ENCODE measurements at places on chromosomes 6 and 20.

GRCh38 chr20:35490736-35491181 is 35.4 kb downstream of the CEP250 start:
- peak; percentile 62 for DNase-seq

DNA sequence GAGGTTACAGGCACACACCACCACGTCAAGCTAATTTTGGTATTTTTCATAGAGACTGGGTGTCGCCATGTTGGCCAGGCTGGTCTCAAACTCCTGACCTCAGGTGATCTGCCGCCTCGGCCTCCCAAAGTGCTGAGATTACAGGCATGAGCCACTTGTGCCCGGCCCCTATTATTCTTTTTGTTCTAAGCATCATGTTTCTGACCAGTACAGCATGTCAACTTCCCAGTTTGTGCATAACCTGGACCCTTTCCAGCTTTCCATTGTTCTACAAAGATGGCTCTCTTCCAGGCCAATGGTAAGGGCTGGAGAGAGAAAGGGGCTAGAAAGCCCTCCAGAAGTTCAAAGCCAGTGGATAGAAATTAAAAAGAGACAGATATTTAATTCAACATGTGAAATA is 91.3 kb upstream of the TNFAIP3 start:
- DNase-seq, result peak; percentile 41

- DNase-seq, result no peak
These were observed 132.4 kb downstream of the CFAP61 start for GRCh38 chr20:20184706-20185105.

DNA sequence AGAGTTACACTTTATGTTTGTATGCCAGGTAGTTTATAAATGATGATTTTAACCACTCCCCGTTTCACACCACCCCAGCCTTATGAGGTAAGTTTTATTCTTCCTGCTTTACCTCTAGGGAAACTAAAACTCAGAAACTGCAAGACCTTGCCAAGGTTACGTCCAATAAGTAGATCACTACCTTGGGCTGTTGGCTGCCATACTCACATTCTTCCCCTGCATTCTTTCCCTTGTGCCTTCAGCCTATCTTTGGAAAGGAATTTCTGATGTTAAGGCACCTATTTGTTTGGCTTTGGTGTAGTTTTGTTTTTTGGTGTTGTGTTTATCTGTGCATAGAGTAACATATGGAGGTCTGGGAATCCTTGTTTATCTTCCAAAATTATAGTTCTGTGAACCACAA is 122.1 kb downstream of the UST start:
- DNase-seq, result no peak

- DNase-seq, result no peak
These were observed 49.2 kb upstream of the CST5 start for GRCh38 chr20:23928788-23929187.
